Occipital lobe (tissue), 3 donors: ENCODE measurements at places on chromosomes 1 and 21. TPM values are rescaled to one million over a fixed set of nuclear protein-coding genes. Genes with fewer than 3 reads are reported as not detected.

Gene BMP8B
- total RNA-seq: 0.16 TPM

Gene DDR2
- 7.5 TPM for total RNA-seq

Gene S100A9
- total RNA-seq: 26.5 TPM

Gene GATAD2B
- 18.2 TPM for total RNA-seq

Gene KCNE2
- total RNA-seq: not detected

Gene LCE2C
- not detected for total RNA-seq

Gene ADAMTS4
- 0.62 TPM for total RNA-seq

Gene MRAP
- total RNA-seq: not detected

Gene LCE4A
- total RNA-seq: not detected

- no peak for DNase-seq
Observed at GRCh38 chr1:221331273-221332183, 410.4 kb downstream of the DUSP10 start.

GRCh38 chr1:164821648-164822047 lies 262.7 kb downstream of the PBX1 start:
- no peak for DNase-seq

DNA sequence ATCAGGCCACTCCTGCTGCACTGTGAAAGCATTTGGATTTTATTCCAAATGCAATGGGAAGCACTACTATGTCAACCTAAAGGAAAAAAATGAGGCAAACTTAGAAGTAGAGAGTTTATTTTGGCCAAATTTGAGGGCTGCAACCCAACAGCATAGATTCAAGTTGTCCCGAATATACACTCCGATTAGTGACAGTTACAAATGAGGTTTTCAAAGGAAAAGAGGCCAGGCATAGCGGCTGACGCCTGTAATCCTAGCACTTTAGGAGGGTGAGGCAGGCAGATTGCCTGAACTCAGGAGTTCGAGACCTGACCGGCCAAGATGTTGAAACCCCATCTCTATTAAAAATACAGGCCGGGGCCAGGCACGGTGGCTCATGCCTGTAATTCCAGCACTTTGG lies 78.9 kb upstream of the PUM1 start:
- no peak for DNase-seq

DNA sequence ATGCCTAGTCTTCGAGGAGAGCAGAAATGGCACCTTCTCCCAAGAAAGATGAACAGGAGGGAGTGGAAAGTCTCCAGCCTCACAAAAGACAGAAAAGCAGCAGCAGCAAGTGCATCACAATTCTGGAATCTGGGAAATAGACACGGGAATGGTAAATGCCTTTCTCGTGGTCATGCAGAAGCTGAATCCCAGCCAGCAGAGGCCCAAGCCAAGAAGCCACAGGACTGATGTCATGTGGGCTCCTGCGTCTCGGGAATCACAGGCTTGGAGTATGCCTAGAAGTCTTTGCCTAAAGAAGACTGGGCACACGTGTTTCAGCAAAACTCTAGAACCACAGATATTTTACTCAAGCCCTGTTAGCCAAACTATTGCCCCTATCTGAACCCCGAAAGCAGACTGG lies 260.3 kb upstream of the PLD5 start:
- DNase-seq: no peak

DNA sequence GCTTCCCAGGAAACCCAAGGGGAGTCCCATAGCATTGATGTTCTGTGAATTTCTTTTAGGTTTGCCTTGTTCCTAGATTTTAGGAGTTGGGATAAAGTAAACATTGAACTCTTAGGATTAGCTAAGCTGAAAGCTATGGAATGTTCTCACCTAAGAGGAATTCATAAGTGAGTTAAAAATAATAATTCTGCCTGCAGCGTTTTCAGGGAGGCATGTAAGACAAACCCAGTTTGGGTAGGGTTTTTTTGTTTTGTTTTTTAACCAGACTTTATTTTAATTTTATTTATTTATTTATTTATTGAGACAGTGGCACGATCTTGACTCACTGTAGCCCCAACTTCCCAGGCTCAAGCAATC lies 28.9 kb upstream of the CD101 start:
- DNase-seq: no peak

- DNase-seq: no peak
Observed at GRCh38 chr1:204968951-204969350, 74.1 kb upstream of the CNTN2 start.

GRCh38 chr1:179941454-179941853 lies 13.2 kb upstream of the CEP350 start:
- no peak for DNase-seq

DNA sequence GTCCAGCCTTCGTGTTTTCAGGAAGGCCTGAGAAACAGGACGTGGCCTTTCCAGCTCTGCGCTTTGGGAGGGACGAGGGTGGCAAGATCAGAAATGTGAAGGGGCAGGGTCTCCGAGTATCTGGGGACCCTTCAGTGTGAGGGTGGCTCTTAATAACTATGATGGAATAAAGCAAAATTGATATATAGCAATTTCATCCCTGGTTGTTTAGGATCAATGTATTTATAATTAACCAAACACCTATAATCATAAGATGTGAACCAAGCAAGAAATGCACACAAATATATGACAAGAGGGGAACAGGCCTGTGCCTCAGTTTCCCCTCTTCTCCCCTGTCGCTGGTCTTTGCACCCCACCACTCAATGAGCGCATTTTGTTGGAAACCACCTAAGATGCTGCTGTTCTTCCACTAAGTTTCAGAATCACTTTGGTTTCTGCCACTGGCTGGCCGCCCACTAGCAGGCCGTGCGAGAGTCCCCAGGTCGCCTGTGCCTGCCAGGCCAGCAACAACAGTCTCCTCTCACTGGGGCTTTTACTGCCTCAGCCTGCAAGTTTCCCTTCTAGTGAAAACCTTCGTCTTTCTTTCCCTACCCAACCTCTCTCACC lies 36.6 kb downstream of the UBASH3A start:
- DNase-seq: no peak

DNA sequence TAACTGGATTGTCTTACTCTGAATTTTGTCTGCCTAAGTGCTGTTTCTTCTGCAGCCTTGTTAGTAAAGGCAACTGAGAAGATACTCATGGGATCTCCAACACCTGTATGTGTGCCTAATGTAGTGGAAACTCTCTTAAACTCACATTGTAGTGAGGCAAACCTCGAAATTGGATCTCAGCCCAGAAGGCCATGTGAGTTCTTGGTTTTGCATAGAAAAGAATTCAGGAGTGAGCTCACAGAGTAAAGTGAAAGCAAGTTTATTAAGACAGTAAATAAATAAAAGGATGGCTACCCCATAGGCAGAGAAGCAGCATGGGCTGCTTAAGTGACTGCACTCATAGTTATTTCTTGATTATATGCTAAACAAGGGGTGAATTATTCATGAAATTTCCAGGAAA lies 1344.7 kb downstream of the NCAM2 start:
- no peak for DNase-seq

GRCh38 chr1:195738966-195739650 lies 869.1 kb downstream of the KCNT2 start:
- DNase-seq: no peak

- DNase-seq: no peak
Observed at GRCh38 chr1:228405200-228405978, 1.2 kb downstream of the TRIM11 start.

DNA sequence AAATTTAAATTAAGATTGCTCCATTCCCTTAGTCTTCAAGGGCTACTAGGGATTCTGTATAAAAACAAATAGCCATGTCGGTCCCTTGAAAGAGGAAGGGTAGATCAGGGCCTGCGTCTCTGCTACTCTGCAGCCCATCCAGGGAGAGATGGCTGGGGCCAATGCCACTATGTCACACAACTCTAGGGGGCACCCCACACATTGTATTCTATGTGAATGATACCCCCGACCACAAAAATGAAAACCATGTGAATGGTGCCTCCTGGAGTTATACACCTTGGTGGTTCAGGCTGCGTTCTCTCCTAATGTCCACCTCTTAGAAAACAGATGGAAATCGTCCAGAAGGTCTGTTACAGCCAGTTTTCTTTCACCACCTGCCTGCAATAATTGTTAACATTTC lies 18.0 kb downstream of the PIK3C2B start:
- no peak for DNase-seq

GRCh38 chr1:115753830-115754229 lies 14.7 kb downstream of the CASQ2 start:
- no peak for DNase-seq

GRCh38 chr1:184056921-184057555 lies 5.5 kb downstream of the TSEN15 start:
- DNase-seq: no peak

- DNase-seq: no peak
Observed at GRCh38 chr1:101190441-101190840, 46.4 kb upstream of the S1PR1 start.

DNA sequence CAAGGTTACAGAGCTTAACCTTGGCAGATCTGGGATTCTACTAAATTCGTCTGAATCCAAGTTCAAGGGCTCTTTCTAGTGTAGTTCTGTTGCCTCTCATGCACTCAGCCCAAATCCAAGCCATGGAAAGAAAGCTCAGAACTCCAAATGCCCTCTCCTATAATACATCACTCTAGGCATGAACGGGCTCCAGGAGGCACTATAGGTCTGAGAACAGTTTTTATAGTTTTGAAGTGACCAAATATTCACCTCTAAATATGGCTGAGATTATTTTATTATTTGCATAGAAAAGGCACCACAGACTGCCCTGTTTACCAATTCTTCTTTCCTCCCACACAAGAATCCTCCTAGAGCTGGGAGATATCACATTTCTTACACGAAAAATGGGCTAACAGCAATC lies 327.9 kb upstream of the BEND5 start:
- DNase-seq: no peak

DNA sequence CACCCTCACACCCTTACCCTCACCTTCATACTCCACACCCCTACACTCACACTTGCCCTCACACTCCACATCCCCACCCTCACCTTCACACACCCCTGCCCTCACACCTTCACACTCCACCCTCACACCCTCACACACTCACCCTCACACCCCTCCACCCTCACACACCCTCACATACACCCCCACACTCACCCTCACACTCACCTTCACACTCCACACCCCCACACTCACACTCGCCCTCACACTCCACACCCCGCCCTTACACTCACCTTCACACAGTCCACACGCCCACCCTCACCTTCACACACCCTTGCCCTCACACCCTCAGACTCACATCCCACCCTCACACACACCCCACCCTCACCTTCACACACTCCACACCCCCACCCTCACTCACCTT lies 43.6 kb upstream of the EDN2 start:
- no peak for DNase-seq

DNA sequence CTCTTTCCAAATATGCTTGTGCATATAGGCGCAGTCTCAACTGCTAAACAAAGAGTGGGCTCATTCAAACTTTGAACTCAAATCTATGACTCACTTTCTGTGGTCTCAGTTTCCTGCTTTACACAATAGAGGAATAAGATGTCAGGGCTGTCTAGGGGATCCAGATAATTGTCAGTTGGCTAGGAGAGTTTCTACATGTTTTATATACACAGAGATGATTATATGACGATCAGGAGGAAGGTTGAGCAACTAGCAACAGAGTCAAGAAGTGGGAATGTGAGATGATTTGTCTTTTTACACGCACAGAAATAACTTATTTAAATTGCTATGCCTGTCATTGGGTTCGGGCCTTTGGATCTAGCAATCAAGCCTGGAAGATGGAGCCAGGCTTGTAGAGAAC lies 299.4 kb upstream of the LYPLAL1 start:
- DNase-seq: no peak

DNA sequence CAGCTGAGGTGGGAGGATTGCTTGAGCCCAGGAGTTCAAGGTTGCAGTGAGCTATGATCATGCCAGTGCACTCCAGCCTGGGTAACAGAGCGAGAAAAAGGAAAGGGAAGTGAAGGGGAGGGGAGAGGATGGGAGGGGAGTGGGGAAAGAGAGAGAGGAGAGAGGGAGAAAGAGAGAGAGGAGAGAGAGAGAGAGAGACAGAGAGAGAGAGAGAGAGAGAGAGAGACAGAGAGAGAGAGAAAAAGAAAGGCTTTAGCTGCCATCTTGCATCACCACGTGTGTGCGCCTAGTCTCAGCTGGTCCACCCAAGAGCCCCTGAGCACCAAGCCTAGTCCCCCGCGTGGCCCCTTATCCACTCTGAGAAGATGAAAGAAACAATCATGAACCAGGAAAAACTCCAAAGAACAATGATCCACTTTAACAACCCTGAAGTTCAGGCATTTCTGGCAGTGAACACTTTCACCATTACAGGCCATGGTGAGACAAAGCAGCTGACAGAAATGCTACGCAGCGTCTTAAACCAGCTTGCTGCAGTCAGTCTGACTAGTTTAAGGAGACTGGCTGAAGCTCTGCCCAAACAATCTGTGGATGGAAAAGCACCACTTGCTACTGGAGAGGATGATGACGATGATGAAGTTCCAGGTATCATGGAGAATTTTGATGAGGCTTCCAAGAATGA lies 115.5 kb upstream of the CDC42BPA start:
- no peak for DNase-seq

DNA sequence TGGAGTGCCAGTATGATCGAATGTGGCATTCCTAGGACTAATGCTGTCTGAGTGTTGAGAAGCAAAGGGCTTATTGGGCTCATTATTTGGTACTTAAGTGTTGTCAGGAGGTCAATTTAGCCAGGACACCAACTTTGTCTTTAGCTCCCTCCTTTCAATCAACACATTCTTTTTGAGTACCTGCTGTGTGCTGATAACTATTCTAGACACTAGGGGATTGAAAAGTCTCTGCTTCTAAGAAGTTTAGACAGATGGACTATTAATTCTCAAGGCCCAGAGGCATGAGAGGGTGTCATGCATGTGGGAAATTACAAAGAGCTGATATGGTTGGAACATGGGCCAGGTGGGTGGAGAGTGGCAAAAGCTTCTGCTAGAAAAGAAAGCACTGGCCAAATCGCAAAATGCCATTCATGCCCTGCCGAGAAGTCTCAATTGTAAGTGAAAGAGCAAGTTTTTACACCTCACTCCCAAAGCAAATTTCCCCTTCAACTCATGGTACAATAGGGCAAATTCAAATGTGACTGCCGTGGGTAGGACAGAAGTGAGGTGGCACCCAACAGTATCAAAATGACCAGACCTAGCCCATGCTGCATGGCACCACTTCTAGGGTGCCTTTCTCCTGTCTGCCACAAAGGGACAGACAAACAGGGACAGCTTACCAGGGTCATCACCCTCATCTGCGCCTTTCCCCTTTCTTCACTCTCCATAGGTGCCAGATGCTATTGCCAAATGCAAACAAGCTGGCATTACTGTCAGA lies 53.6 kb upstream of the LAX1 start:
- DNase-seq: no peak

- DNase-seq: no peak
Observed at GRCh38 chr1:107739201-107739600, 225.8 kb downstream of the VAV3 start.

DNA sequence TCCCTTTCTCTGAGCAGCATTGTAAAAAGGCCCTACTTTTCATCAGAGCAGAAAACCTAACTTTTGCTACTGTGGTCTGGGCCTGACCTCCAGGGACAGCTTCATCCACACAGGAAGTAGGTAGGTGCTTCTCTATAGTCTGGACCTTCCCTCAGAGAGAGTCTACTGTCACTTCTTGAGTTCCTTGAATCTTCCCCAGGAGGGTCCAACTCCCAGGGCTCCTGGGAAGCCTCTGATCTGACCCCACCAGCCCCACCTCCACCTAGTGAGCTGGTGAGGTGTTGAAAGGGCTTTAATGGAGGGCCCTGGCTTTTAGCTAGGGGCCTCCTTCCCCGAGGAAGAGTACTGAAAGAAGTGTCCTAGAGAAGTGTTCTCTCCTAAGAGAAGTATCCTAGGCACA lies 2.7 kb upstream of the VANGL2 start:
- DNase-seq: no peak
